Hepatocyte (in vitro differentiated cells): ENCODE measurements at places on chromosomes 5 and 9. TPM values are rescaled to one million over a fixed set of nuclear protein-coding genes. Genes with fewer than 3 reads are reported as not detected.

DNA sequence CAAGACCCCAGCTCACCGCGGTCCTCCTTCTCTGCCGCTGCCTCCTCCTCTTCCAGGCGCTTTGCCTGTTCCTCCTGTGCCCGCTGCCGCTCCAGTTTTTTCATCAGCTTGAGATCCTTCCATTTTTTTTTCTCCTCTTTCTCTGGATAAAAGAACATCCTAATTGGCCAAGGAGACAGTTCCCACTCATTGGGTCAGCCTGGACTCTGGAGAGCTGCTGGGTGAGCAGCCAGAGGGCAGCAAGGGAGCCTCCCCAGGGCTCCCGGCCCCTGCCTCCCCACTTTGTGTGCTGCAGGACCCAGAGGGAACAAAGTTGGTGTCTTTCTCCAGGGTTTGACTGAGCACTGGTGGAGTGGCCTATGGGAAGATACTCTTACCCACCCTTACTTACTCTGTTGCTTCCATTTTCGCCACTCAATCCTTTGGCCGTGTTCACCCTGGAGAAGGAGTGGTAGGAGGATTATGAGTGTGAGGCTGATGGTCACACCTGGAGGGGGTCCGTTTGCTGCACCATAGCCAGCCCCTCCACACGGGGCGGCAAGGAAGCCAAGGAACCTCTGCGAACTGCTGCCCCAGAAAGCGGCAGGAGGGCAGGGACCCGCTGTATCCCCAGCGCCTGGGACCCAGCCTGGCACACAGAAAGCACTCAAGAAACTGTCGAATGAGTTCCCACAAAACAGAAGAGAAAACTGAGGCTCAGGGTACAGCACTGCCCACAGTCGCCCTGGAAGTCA is 708 bp downstream of the SPOUT1 start:
- H3K4me3 ChIP-seq: peak overlapping the region; percentile 58
- peak overlapping the region; percentile 11 for H3K27ac ChIP-seq
- H3K36me3 ChIP-seq: no peaks in the 10 kb centered on the region

DNA sequence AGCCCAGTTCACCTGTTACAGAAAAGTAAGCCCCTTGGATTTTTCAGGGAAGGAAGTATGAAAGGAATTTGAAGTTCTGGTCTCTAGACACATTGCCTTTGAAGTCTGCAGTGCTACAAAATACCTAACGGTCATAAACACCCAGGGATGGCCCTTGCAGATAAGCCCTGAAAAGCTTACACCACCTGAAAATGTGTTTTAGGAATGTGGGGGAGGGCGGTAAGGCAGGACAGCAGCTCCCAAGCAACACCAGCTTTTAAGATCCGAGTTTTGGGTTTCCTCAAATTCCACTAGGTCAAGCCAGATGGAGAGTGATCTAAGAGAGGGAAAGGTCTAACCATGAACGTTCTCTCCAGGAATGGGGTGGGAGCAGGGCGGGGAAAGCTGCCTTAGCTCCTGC is 114.1 kb upstream of the PANK3 start:
- H3K4me1 ChIP-seq: peaks cover 15% of the 10 kb centered on the region
- no peak overlapping the region for H3K4me3 ChIP-seq
- no peak for DNase-seq
- no peak overlapping the region for H3K27ac ChIP-seq

DNA sequence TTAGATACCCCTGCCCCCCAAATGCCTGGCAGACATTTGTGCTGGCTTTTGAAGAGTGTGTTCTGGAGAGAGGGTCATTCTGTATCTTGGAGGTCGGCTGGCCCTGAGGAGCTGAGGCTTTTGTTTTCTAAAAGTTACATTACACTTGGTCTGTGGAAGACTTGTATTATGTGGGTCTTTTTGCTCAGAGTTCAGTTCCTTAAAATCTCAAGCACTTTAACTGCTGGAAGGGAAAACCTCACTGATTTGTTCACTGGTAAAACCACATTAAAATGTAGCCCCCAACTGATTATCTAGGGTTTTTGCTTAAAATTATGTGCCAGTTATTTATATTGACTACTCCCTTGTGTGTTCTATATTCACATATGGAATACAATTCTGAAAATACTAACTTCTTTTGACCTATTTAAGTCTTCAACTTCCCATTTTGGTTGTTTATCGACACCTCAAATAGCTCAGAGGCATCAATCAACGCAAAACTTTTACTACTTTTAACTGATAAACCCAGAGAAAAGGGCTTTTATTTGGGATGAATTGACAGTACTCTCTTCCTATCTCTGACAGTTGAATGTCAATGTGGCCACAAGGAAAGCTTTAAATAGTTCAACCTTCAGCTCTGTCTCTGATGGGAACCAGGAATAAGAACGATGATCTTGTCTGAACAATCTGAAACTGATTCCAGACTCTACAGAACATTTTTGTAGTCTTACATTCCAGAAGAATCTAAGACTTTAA is 54.0 kb upstream of the MAP3K1 start:
- no peaks in the 10 kb centered on the region for H3K27me3 ChIP-seq
- H3K27ac ChIP-seq: no peak overlapping the region
- H3K4me1 ChIP-seq: peaks cover 7% of the 10 kb centered on the region
- DNase-seq: no peak
- no peaks in the 10 kb centered on the region for H3K36me3 ChIP-seq

DNA sequence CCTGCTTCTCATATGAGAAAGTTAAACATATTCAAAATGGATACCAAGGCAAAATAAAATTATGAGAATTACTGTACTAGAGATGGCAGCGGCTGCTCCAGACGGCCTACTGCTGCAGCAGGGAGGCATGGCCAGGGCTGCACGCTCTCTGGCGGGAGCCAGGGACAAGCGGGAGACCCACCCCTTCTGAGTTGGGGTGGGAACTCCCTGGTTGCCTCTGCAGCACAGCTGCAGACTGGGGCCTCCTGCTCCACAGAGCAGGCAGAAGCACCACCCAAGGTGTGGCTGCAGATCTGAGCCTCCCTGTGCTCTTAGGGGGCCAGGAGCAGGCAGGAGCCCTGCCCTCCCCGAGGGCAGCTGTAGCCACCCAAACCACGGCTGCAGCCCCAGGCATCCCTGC is 2.3 kb upstream of the AUH start:
- no peak overlapping the region for H3K4me3 ChIP-seq
- H3K27ac ChIP-seq: no peak overlapping the region
- DNase-seq: no peak
- peaks cover 13% of the 10 kb centered on the region for H3K4me1 ChIP-seq
- no peaks in the 10 kb centered on the region for H3K27me3 ChIP-seq

DNA sequence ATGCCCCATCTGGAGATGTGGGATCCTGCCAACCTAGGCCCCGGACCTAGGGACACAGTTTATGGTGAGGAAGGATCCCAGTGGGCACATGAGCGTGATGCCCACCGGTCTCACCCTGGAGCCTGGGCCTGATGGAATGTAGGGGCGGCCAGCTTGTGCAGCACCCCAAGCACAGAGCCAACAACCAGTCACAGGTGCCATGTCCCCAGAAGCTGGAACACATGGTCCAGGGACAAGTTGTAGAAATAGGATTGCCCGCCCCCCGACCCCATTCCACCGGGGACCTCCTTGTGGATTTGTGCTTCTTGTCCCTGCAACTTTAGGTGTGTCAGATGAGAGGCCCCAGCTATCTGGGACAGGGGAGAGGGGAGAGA is 48.9 kb downstream of the C9orf50 start:
- no peak overlapping the region for H3K27ac ChIP-seq
- DNase-seq: no peak
- H3K4me3 ChIP-seq: no peak overlapping the region
- no peaks in the 10 kb centered on the region for H3K36me3 ChIP-seq
- peaks cover 20% of the 10 kb centered on the region for H3K4me1 ChIP-seq

- peaks cover 3% of the 10 kb centered on the region for H3K4me1 ChIP-seq
- H3K27ac ChIP-seq: no peak overlapping the region
- H3K27me3 ChIP-seq: no peaks in the 10 kb centered on the region
- DNase-seq: peak; percentile 35
- no peaks in the 10 kb centered on the region for H3K36me3 ChIP-seq
- no peak overlapping the region for H3K4me3 ChIP-seq
These were observed 566.4 kb downstream of the EFNA5 start for GRCh38 chr5:107104040-107104995.

GRCh38 chr5:38018016-38018415 is 178.2 kb upstream of the GDNF start:
- no peaks in the 10 kb centered on the region for H3K4me1 ChIP-seq
- H3K27me3 ChIP-seq: peaks cover 10% of the 10 kb centered on the region
- peak; percentile 47 for DNase-seq
- no peak overlapping the region for H3K4me3 ChIP-seq
- no peaks in the 10 kb centered on the region for H3K36me3 ChIP-seq
- H3K27ac ChIP-seq: no peak overlapping the region

- H3K4me1 ChIP-seq: peaks cover 50% of the 10 kb centered on the region
- no peaks in the 10 kb centered on the region for H3K36me3 ChIP-seq
- H3K27me3 ChIP-seq: no peaks in the 10 kb centered on the region
These were observed 4.5 kb downstream of the ZNF608 start for GRCh38 chr5:124741711-124742496.

- DNase-seq: no peak
- H3K27ac ChIP-seq: no peak overlapping the region
- H3K4me1 ChIP-seq: no peaks in the 10 kb centered on the region
- H3K36me3 ChIP-seq: no peaks in the 10 kb centered on the region
- H3K4me3 ChIP-seq: no peak overlapping the region
These were observed 61.0 kb upstream of the PCA3 start for GRCh38 chr9:76703270-76703669.

OBP2B gene
- not detected in 2 replicates for total RNA-seq

- no peaks in the 10 kb centered on the region for H3K36me3 ChIP-seq
- H3K27ac ChIP-seq: no peak overlapping the region
- no peak overlapping the region for H3K4me3 ChIP-seq
- H3K27me3 ChIP-seq: no peaks in the 10 kb centered on the region
These were observed 228.4 kb downstream of the TENT4A start for GRCh38 chr5:6941631-6942030.

- H3K27ac ChIP-seq: no peak overlapping the region
- no peaks in the 10 kb centered on the region for H3K27me3 ChIP-seq
- no peaks in the 10 kb centered on the region for H3K4me1 ChIP-seq
- H3K36me3 ChIP-seq: no peaks in the 10 kb centered on the region
These were observed 28.9 kb upstream of the PDCD1LG2 start for GRCh38 chr9:5481322-5482040.

DNA sequence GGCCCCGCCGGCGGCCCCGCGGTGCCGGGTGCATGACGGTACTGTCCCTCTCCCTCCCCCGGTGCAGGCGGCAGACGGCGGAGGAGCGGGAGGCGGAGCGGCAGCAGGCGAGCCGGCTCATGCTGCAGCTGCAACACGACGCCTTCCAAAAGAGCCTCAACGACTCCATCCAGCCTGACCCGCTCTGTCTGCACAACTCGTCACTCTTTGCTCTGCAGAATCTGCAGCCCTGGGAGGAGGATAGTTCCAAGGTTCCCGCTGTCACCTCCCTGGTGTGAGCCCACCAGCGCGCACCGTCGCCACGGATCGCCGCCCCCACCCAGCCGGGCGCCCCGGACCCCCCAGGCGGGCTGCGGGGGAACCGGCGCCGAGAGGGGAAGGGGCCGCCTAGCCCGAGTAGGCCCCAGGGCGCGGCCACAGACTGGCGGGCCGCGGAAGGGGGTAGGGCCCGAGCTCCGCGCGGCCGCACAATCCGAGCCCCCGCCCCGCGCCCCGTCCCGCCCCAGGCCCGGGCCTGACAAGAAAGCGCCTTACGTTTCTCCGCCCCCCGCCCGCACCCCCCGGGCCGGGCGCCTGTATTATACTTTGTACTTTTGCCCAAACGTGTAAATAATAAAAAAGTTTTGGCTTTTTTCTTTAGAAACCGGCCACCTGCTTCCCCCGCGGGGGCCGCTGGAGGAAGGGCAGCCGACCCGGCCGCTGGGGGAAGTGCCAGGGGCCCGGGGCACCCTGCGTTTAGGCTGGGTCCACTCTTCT is 2.5 kb downstream of the TLX3 start:
- peaks cover 49% of the 10 kb centered on the region for H3K4me1 ChIP-seq
- no peak overlapping the region for H3K4me3 ChIP-seq
- peak; percentile 45 for DNase-seq
- H3K27me3 ChIP-seq: peaks cover 98% of the 10 kb centered on the region
- H3K27ac ChIP-seq: no peak overlapping the region

DNA sequence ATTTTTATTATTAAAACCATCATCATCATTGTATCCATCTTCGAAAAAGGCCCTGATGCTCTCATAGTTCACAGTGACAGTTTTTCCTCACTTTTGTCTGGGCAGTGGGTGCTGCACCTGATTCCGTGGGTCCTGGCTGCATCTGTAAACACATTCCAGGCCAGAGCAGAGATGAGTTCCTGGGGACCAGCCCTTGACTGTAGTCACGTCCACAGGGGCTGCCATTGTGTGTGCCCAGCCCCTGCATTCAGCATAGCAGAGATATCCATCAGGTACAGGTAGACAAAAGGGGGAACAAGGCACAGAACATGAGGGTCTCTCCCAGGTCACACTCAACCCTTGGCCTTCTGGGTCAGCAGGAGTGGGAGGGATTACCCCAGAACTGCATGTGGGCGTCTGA is 189.0 kb downstream of the NR3C1 start:
- H3K4me1 ChIP-seq: peaks cover 13% of the 10 kb centered on the region
- no peak for DNase-seq
- no peak overlapping the region for H3K4me3 ChIP-seq
- H3K36me3 ChIP-seq: no peaks in the 10 kb centered on the region
- no peak overlapping the region for H3K27ac ChIP-seq

CRHBP gene
- total RNA-seq: 0.80 and 5.0 TPM in 2 replicates

ADCY2 gene
- total RNA-seq: 8.4 and 8.5 TPM in 2 replicates

DNA sequence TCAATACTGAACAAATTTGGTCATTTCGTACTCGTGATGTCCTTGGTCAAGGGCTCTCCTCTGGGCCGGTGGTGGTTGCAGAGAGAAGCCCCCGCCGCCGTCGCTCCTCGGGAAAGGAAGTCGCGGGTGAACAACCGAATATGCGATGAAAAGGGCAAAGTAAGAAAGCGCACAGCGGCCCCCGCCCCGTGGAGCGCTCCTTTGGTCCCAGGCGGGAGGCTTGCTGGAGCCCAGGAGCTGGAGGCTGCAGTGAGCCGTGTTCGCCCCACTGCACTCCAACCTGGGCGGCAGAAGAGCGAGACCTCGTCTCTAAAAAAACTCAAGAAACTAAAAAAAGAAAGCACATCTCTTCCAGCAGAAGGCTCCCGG is 108.4 kb upstream of the LARP1 start:
- H3K27ac ChIP-seq: peak overlapping the region; percentile 61
- peaks cover 16% of the 10 kb centered on the region for H3K4me1 ChIP-seq
- H3K36me3 ChIP-seq: no peaks in the 10 kb centered on the region
- no peak for DNase-seq
- no peaks in the 10 kb centered on the region for H3K27me3 ChIP-seq

DNA sequence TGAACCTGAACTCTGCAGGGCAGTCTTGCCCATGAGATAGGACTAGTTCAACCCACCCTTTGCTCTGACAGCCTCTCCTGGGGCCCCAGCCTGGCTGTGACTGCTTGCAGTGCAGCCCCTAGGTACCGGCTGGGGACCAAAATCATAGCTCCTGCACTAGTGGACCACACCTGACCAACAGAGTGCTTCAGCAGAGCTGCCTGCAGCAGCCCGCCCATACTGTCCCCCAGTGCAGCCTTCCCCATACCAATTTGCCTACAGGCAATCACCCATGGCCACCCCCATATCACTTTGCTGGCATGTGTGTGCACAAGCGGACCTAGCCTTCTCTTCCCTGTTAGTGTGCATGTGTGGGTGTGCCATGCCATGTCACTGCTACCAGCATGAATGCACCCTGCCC is 347.6 kb upstream of the MPDZ start:
- H3K27ac ChIP-seq: no peak overlapping the region
- no peaks in the 10 kb centered on the region for H3K36me3 ChIP-seq
- H3K4me1 ChIP-seq: no peaks in the 10 kb centered on the region

GRCh38 chr5:112329419-112330090 is 89.5 kb downstream of the EPB41L4A start:
- no peaks in the 10 kb centered on the region for H3K36me3 ChIP-seq
- H3K4me1 ChIP-seq: no peaks in the 10 kb centered on the region
- H3K27ac ChIP-seq: no peak overlapping the region
- DNase-seq: no peak
